ENCODE measurements at places on chromosomes 5 and 9. TPM values are rescaled to one million over a fixed set of nuclear protein-coding genes. Genes with fewer than 3 reads are reported as not detected.

LRRC19 gene
- polyA plus RNA-seq = not detected

PCDHGA1 gene
- polyA plus RNA-seq = not detected

LCN1 gene
- not detected for polyA plus RNA-seq

ARL15 gene
- 29.2 TPM for polyA plus RNA-seq

ADAMTSL1 gene
- polyA plus RNA-seq = 1.5 TPM

SPINK7 gene
- polyA plus RNA-seq = not detected

RNF180 gene
- polyA plus RNA-seq = 2.5 TPM
